ENCODE measurements at places on chromosomes 11 and 22.

DNA sequence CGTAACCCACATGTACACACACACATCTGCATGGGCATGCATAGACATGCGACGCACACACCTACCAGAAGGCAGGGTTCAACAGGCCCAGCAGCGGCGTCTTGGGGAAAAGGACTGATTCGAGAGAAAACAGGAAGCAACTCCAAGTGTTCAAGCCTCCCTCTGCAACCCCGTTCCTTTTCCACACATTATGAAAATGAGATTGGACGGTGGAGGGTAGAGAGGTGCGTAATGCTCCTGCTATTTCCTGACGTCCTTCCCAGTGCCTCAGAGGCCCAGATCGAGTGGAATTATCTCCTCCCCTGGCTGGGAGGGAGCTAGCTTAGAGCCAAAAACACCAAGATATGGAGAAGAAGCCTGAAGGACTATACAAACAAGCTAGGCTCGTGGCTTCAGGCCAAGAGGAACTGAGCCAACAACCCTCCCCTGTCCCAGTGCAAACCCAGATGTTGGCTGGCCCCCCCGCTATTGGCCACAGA, 289.2 kb downstream of the MN1 start:
- no peak for DNase-seq

DNA sequence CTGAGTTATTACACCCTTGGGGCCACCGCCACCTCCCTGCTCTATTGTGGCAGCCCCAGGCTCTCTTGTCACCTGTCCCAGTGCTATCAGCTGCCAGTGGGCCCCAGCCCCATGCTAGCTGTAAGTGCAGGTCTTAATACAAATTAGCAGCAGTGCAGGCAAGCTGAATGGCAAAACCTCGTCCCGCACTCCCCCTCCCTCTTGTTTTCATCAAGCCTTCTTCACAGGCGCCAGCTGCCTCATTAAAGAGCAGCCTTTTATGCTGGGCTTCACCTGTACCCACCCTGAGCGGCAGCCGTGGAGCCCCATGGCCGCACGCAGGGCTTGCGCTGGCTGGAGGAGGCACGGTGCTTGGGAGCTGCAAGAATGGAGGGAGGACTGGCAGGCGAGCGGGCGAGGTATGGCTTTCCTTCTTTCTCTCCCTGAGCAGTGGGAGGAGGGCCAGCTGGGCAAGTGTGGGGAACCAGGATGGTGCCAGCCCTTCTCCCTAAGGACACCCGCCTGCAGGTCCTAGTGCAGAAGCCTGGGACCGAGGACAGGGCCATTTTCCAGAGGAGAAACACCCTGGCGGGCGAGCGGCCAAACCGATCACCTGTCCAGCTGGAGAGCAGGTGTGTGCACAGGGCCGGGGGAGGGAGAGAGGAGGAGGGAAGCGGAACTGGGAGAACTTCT, 70.7 kb downstream of the FLI1 start:
- DNase-seq = no peak

- peak; percentile 50 for DNase-seq
Observed at GRCh38 chr22:17922925-17923903, 101.1 kb downstream of the MICAL3 start.

DNA sequence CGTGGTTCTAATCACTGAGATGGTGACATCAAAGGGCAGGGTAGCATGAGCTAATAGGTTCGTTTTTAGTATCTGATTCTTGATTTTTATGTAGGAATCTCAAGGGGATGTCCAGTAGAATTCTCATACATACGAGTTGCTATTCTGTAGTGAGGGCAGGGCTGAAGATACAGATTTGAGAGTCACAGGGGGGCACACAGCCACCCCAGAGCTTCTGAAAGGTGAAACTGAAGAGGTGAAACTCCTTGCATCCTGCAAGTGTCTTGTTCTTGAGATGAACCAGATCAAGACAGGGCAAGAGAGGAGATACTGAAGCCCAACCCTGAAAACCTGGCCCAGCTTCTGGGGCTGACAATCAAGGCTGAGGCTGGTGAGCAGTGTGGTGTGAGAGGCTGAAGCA, 35.6 kb upstream of the TMEM123 start:
- no peak for DNase-seq

DNA sequence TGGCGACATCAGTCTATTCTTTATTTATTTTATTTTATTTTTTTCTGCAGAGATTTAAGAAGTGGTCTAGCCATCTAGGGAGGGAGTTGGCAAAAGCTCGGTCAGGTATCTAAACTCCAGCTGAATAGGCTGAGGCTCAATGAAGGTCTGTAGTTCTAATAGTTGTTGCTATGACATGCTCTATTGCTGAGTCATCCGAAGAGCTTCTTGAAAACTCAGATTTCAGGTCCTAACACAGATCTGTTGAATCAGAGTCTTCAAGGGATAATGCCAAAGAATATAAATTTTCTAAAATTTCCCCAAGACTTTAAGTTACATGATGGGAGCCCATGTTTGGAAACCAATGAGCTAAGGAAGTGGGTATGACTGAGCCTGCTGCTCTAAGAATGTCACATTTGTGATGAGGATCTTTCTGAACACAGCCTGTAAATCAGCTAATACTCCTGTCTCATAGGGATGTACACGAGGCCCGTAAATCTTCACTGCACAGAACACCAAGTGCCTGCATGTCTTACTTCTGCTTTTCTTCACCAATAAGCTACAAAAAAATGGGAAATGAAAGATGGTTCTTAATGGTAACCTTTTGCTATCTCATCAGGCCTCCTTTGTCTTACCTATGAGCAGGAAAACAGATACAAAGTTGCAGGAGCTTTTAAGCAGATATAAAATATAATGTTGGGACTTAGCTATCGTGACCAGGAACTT, 901.4 kb upstream of the API5 start:
- no peak for DNase-seq

- DNase-seq = no peak
Observed at GRCh38 chr22:35437049-35437448, 37.1 kb downstream of the MCM5 start.

DNA sequence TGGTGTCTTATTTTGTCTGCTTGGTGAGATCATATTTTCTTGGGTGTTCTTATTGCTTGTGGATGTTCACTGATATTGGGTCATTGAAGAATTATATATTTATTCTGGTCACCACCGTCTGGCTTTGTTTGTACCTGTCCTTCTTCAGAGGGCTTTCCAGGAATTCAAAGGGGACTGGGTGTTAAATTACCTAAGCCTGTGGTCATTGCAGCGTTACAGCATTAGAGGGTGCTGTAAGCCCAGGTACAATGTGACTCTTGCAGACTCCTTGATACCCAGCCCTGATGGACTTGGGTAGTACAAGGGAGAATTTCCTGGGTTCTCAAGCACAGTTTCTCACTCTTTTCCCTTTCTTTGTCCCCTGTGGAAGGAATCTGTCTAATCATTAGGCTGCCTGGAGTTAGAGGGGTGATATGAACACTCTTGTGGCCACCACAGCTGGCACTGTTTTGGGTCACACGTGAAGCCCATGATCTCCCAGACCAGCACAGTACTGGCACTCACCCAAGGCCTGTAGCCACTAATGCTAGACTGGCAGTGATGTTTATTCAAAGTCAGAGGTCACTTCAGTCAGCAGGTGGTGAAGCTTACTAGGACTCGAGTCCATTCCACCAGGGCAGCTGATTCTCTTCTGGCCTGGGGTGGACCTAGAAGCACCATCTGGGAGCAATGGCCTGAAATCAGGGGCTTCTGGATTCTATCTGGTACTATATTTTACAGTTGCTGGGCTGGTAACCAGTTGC, 56.1 kb upstream of the NARS2 start:
- no peak for DNase-seq

GRCh38 chr11:11944444-11944843, 64.0 kb downstream of the DKK3 start:
- DNase-seq = no peak

DNA sequence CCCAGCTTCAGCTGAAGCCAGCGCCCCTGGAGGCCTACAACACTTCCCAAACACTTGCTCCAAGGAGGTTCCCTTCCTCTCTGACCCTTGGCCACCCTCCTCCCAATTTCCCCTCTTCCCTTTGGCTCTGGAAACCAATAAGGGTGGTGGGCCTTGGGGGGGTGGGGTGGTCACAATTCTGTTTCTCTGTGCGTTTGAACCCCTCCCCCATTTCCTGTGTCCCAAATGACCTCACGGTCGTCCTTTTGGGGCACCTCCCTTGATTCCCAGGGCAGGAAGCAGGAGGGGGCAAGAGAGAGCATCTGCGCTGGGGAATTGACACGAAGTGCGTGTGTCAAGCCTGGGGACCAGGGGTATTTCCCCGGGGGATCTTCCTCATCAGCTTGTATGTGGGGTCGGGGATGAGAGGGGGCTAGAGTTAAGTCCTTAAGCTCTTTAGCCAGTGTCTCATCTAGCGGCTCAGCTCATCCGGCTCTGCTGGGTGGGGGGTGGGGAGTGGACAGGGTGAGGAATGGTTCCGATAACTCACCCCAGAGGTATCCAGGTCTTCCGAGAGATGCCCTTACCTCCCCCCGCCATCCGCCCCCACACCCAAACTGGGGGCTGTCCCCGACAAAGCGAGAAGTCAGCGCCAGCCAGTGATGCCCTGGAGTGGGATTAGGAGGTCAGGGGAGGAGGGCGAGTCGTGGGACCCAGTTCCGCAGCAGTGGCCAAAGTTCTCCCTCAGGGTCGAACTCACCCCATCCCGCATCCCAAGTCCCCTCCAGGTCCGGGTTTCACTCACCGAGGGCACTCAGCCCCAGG, 587 bp downstream of the ESAM start:
- DNase-seq = no peak

GRCh38 chr11:13009476-13009920, 382 bp downstream of the RASSF10 start:
- no peak for DNase-seq

- no peak for DNase-seq
Observed at GRCh38 chr22:50548921-50549790, 3.5 kb downstream of the KLHDC7B start.

- DNase-seq = no peak
Observed at GRCh38 chr22:39381009-39381755, 18.4 kb upstream of the TAB1 start.

- no peak for DNase-seq
Observed at GRCh38 chr11:48088682-48089050, 108.3 kb downstream of the PTPRJ start.

DNA sequence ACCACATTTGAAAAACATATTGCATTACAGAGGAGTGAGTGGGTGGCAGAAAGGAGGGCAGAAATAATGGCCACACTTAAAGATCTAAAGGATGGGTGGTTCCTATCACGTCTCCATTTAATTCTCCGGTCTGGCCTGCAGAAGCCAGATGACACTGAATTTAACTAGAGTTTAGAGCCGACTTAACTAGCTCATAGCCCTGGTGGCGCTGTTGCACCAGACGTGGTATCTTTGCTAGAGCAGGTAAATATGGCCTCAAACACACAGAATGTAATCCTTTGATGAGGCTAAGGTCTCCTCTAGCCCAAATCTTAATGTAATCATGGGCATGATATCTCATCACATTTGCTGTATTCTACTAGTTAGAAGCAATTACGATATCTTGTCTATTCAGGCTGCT, 51.5 kb upstream of the GAL start:
- no peak for DNase-seq

Measured in foreskin melanocyte (primary cell).